ENCODE measurements at places on chromosomes 6 and 20. TPM values are rescaled to one million over a fixed set of nuclear protein-coding genes. Genes with fewer than 3 reads are reported as not detected.

Gene NKX2-2
- total RNA-seq, result 78.8 TPM

Gene BTN2A1
- 32.2 TPM for total RNA-seq

Gene KIAA0408
- 34.7 TPM for total RNA-seq

Gene CST5
- not detected for total RNA-seq

Gene GJA10
- total RNA-seq, result not detected

Gene SLC17A3
- total RNA-seq, result not detected

Gene CLPSL1
- total RNA-seq, result not detected

Gene ERVFRD-1
- total RNA-seq, result 0.11 TPM

Gene ARMC12
- total RNA-seq, result 1.0 TPM
